ENCODE measurements at places on chromosomes 6 and 20. TPM values are rescaled to one million over a fixed set of nuclear protein-coding genes. Genes with fewer than 3 reads are reported as not detected.

- peaks cover 5% of the 10 kb centered on the region for H3K27me3 ChIP-seq
- no peaks in the 10 kb centered on the region for H3K4me1 ChIP-seq
- no peaks in the 10 kb centered on the region for H3K36me3 ChIP-seq
Measured at GRCh38 chr6:44645276-44645675, 257.8 kb downstream of the CDC5L start.

- no peak for DNase-seq
- no peak overlapping the region for H3K27ac ChIP-seq
- H3K36me3 ChIP-seq = no peaks in the 10 kb centered on the region
- H3K27me3 ChIP-seq = peaks cover 8% of the 10 kb centered on the region
- H3K4me1 ChIP-seq = no peaks in the 10 kb centered on the region
Measured at GRCh38 chr6:20318851-20319387, 82.8 kb upstream of the E2F3 start.

- DNase-seq = no peak
- H3K27ac ChIP-seq = no peak overlapping the region
- peaks cover 11% of the 10 kb centered on the region for H3K4me1 ChIP-seq
Measured at GRCh38 chr6:105894556-105894955, 191.6 kb upstream of the PRDM1 start.

- no peak overlapping the region for H3K4me3 ChIP-seq
- no peak for DNase-seq
- no peaks in the 10 kb centered on the region for H3K4me1 ChIP-seq
- H3K36me3 ChIP-seq = peaks cover 10% of the 10 kb centered on the region
- H3K27me3 ChIP-seq = no peaks in the 10 kb centered on the region
- no peak overlapping the region for H3K27ac ChIP-seq
Measured at GRCh38 chr6:165936096-165936495, 231.6 kb downstream of the TBXT start.

GRCh38 chr6:1445650-1446330 is 56.4 kb downstream of the FOXF2 start:
- H3K27me3 ChIP-seq = peaks cover 22% of the 10 kb centered on the region
- H3K36me3 ChIP-seq = no peaks in the 10 kb centered on the region
- no peak overlapping the region for H3K27ac ChIP-seq
- no peaks in the 10 kb centered on the region for H3K4me1 ChIP-seq

DNA sequence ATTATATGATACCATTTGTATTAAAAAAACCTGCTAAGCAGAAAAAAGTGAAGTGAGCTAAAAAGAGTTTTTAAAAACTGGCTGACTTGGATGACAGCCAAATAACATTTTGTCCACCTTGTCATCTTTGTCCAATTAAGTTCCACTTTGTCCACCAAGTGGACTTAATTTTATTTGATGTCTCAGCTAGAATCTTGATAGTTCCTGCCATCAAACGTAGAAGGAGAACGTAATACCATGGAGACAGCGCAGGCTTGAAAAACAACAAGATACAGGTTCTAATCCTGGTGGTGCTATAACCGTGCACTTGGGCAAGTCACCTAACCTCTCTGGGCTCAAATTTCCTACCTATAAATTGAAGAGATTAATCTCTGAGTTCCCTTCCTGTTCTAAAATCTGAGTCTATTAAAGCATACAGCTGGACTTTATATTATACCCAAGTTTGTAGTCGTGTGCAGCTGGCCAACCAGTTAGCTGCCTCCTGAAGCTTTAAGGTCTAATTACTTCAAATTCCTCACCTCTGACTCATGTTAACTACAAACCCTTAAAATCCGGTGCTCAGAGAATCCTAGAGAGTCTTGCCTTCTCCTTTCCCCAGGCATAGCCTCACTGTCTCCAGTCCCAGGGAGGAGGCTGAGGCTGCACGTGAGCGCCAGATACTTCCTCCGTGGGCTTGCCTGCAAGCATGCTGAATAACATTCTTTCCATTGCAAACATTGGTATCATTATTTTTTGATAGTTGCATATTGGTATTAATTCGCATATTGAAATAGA is 16.8 kb downstream of the TMEM244 start:
- no peak overlapping the region for H3K27ac ChIP-seq
- no peak overlapping the region for H3K4me3 ChIP-seq
- H3K27me3 ChIP-seq = no peaks in the 10 kb centered on the region
- no peaks in the 10 kb centered on the region for H3K36me3 ChIP-seq
- peak; percentile 89 for DNase-seq

DNA sequence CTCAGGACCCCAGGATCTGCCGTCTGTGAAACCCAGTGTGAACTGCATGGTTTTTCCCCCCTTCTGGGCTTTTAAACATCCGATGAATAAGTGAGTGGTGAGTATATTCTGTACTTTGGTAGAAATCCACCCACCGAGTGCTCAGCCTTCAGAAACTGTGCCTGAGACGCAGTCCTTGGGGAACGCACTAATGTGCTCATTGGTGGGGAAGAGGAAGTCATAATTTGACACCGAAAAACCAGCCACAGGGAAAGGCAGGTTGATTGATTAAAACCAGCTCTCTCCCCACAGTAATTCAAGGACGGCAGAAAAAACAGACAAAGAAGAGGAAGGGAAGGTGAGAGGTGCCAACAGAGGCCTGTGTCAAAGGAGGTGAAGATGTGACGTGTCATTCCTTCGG is 21.7 kb downstream of the EDN3 start:
- no peaks in the 10 kb centered on the region for H3K4me1 ChIP-seq
- no peak for DNase-seq
- H3K27ac ChIP-seq = no peak overlapping the region
- no peak overlapping the region for H3K4me3 ChIP-seq

DNA sequence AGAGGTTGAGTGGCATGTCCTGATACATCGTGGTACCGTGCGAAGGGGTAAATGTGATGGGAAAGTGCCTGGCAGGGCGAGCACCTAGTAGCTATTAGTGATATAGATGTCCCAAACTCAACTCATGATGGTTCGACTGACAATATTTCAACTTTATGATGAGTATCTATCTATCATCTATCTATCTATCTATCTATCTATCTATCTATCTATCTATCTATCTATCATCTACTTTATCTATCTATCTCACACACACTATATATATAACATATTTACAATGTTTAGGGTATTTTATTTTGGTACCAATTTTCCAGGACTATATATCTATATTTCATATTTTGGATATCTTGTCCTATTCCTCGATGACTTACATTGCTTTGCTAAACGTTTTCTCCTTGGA is 5.5 kb downstream of the BCAS1 start:
- DNase-seq = no peak
- H3K27ac ChIP-seq = no peak overlapping the region
- H3K27me3 ChIP-seq = peaks cover 2% of the 10 kb centered on the region
- H3K4me1 ChIP-seq = no peaks in the 10 kb centered on the region

- DNase-seq = peak; percentile 69
- no peak overlapping the region for H3K4me3 ChIP-seq
- H3K27me3 ChIP-seq = no peaks in the 10 kb centered on the region
- no peaks in the 10 kb centered on the region for H3K36me3 ChIP-seq
- peaks cover 2% of the 10 kb centered on the region for H3K4me1 ChIP-seq
Measured at GRCh38 chr6:130622142-130622541, 205.1 kb upstream of the SMLR1 start.

DNA sequence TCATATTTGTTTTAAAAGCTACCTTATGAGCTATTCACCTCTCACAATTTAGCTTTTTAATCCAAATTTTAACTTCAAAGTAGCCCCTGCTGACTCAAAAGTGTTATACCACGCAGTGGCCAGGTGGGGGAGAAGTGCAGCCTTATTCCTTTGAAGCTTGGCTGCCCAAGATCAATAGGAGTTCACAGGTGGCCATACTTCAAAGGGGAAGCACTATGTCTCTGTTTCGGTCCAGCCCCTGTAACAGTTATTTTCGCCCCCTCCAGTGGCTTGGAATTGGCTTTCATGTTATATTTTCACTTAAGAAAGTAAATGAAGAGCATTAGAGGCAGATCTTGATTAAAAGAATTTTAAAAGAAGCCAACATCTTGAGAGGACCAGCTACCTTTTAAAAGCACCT is 608.4 kb downstream of the EPHA7 start:
- peak; percentile 27 for DNase-seq
- H3K27me3 ChIP-seq = no peaks in the 10 kb centered on the region
- H3K36me3 ChIP-seq = no peaks in the 10 kb centered on the region
- no peak overlapping the region for H3K27ac ChIP-seq
- H3K4me3 ChIP-seq = no peak overlapping the region

- H3K4me3 ChIP-seq = no peak overlapping the region
- no peaks in the 10 kb centered on the region for H3K36me3 ChIP-seq
- H3K27me3 ChIP-seq = no peaks in the 10 kb centered on the region
Measured at GRCh38 chr6:162056061-162056460, 671.5 kb downstream of the PRKN start.

- H3K36me3 ChIP-seq = peaks cover 15% of the 10 kb centered on the region
- no peaks in the 10 kb centered on the region for H3K27me3 ChIP-seq
- peaks cover 13% of the 10 kb centered on the region for H3K4me1 ChIP-seq
- peak; percentile 100 for DNase-seq
Measured at GRCh38 chr6:136593748-136594490, 43.7 kb upstream of the MAP7 start.

GRCh38 chr20:2164421-2164820 is 62.8 kb downstream of the STK35 start:
- no peak overlapping the region for H3K27ac ChIP-seq
- no peaks in the 10 kb centered on the region for H3K4me1 ChIP-seq
- no peak for DNase-seq
- H3K36me3 ChIP-seq = no peaks in the 10 kb centered on the region

GPLD1 gene
- 0.28 TPM for total RNA-seq

CLIC5 gene
- not detected for total RNA-seq

PACSIN1 gene
- total RNA-seq = not detected

HEBP2 gene
- 5.6 TPM for total RNA-seq

SLC25A27 gene
- total RNA-seq = 0.28 TPM

UST gene
- total RNA-seq = 14.4 TPM

All from IMR-90 (cell line).